ENCODE measurements at places on chromosomes 7 and 10. TPM values are rescaled to one million over a fixed set of nuclear protein-coding genes. Genes with fewer than 3 reads are reported as not detected.
A peak's percentile ranks its signal among the peaks of the same experiment; 100 is the strongest.

OR2A12 gene
- not detected for total RNA-seq

MYO1G gene
- 0.24 TPM for total RNA-seq

GRCh38 chr7:42315103-42315502 is 78.1 kb upstream of the GLI3 start:
- DNase-seq = no peak

GRCh38 chr10:71815515-71816130 is 35.4 kb downstream of the PSAP start:
- DNase-seq = no peak

DNA sequence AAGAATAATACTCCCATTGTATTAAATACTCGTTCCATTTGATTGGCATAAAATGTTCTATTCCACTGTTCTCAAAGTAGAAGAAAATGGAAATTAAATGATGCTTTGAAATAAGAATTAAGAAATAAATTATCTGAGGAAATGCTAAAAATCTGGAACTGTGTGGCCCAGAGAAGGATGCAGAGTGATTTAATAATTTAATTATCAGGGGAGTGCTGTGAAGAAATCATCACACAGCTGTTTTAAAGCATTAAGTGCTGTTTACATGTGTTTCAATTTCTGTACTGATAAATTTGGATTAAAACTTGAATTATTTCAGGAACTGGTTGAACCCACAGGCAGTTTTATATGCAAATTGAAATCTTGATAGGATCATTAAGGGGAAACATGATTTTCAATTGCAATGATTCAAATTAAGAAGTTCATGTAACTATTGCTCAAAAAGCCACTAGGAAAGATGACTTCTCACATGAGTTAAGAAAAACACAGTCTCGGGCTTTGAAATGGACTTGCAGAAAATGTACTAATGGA is 56.3 kb downstream of the COL28A1 start:
- no peak for DNase-seq

PITRM1 gene
- 92.3 TPM for total RNA-seq

GRCh38 chr7:88391247-88391646 is 84.6 kb upstream of the STEAP4 start:
- DNase-seq = no peak

GIMAP8 gene
- total RNA-seq = not detected

DNA sequence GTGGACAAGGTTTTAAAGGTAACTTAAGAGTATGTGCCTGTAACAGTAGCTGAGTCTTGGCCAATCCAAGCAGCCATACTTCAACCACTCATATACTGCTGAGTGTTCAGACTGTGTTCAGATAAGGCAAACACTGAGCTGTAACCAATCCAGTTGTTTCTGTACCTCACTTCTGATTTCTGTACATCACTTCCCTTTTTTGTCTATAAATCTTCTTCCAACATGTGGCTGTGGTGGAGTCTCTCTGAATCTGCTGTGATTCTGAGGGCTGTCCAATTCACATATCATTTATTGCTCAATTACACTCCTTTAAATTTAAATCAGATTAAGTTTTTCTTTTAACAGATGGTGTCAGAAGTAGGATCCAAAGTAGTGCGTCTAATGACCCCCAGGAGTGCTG is 149.5 kb upstream of the PHF14 start:
- no peak for DNase-seq

DNA sequence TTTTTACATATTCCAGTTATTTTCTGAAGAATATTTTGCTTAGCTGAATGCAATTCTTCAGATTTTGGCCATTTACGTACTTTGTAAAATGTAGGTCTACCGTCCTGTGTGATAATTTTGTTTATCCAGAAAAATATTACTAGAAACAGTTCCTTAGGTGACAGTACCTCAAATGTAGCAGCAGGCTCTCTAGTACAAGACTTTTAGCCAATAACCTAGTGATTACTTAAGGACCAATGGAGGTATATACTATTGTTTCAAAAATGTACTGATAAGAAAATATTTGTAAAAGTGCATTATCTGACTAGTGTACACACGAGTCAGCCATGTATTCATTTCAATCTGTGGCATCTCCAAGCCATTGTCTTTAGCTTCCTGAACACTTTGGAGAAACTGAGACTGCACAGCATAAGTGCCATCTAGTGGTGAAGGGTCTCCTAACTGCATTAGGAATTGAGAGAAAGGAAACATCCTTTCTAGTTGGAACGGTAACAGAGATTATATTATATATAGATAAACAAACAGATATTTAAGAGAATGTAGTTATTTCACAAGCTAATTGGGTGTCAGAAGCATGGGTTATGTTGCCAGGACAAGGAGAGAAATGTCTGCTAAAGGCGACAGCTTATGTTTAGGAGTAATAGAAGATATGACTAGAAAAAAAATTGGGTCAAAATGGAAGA is 23.7 kb downstream of the RTKN2 start:
- DNase-seq = peak; percentile 37

- DNase-seq = no peak
Measured at GRCh38 chr10:124560377-124561105, 98.9 kb downstream of the LHPP start.

DNA sequence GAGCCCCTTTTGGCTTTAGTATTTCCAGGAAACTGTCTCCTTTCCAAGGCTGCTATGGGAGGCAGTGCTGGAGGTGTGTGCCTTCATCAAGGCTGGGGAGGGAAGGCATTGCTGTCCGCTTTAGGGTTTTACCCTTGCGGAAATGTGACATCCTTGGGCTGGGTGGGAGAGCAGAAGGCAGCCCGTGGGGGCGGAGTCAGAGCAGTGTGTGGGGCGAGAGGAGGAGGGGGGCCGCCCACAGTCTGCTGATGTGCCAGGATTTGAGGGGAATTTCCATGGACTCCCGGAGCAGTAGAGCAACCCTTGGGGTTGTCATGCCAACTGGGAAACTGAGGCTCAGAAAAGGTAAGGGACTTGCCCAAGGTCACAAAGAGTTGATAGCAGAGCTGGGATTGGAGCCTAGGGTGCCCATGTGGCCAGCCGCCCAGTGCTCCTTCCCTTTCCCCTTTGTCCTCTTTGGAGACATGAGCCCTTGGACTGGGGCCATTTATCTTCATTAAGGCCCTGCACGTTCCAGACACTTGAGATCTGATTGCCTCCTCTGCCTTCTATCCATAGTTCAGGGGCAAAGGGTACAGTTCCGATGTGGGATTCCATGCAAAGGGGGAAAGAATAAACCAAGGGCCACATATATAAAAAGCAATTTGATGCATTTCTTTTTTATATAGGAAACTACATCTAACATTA is 22.2 kb downstream of the TSPAN15 start:
- no peak for DNase-seq

Measured in PC-9 (cell line).